Fibroblast of the aortic adventitia (primary cell): ENCODE measurements at places on chromosomes 3 and 15. TPM values are rescaled to one million over a fixed set of nuclear protein-coding genes. Genes with fewer than 3 reads are reported as not detected.
A peak's percentile ranks its signal among the peaks of the same experiment; 100 is the strongest.

DNA sequence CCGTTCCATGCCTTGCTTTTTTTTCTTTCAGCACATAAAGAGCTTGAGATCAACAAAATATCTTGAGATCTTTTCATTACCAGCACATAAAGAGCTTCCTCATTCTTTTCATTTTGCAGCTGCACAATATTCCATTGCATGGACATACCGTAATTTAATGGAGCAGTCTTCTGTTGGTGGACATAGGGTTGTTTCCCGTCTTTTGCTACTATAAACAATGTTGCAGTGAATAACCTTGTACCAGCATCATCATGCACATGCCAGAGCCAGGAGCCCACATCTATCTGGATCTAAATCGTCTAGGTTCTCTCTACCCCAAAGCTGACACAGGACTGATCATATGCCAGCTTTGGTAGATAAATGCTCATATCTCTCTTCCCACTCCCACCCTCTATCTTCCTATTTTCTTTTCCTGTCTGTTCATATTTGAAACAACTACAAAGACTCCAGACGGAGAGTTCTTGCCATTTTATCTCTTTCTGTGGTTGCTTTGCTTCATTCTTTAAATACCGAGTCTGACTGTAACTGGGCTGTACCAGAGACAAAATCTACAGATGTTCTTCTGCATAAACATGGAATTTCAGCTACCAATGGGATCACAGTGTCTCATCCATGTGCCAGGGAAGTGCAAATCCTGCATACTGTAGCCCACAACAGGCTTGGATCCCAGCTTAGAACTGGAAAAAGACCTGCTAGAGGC, 47.1 kb upstream of the AKAP13 start:
- DNase-seq, result peak; percentile 98

- peak; percentile 32 for DNase-seq
These were observed 55.7 kb downstream of the TNIK start for GRCh38 chr3:171404376-171404967.

DNA sequence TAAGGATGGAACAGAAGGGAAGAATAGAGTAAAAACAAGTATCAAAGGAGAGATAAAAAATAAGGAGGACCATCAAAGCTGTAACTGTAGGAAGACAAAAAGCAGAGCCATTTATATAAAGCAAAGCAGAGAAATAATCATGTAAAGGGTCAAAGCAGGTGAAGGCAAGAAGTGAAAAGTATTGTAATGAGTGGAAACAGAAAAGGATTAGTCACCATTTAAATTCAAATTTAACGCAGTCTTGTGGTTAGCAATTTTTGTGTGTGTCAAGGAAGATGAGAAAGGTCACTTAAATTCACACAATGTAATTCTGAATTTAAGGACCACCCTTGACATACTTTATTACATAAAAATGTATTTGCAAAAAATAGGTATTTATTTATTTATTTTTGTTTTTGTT, 567.8 kb downstream of the ROBO1 start:
- no peak for DNase-seq

Gene WDR93
- total RNA-seq, result 0.09 and 0.49 TPM in 2 replicates
